Effector memory CD4-positive, alpha-beta T cell (primary cell): ENCODE measurements at places on chromosomes 7 and 10.

DNA sequence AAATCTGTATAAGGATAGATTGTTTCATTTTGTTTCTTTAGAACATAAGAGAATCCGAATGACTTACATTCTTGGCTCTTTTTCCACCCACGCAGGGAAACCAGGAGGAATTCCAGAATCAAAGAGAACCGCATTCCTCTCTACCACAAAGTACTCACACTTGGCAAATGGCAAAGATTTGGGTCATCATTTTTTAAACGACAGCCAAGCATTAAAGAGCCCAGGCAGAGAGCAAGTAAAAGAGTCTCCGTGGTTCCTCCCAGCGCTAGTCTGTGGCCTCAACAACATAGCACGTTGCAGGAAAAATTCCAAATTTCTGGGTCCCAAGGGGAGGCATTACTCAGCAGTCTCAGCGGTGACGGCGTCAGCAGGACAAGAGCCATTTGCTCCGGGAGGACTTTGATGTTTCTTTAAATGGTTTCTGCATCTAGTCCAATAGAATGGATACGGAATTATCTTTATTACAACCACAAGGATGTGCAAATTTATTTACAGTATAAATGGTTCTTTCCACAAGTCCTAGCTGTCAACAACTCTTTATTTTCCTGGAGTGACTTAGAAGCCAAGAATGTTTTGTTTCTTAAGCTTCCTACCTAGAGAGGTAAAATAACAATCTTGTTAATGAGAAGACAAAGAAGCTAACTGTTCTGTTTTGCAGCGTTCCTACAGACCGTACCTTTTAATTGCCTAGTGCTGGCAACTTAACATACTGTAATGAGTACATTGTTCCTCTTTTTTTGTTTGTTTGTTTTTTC lies 232.5 kb downstream of the SKIDA1 start:
- no peaks in the 10 kb centered on the region for H3K4me1 ChIP-seq
- no peak overlapping the region for H3K4me3 ChIP-seq
- no peak overlapping the region for H3K27ac ChIP-seq
- no peaks in the 10 kb centered on the region for H3K27me3 ChIP-seq

- peaks cover 9% of the 10 kb centered on the region for H3K4me1 ChIP-seq
- DNase-seq: no peak
- H3K27ac ChIP-seq: no peak overlapping the region
- H3K36me3 ChIP-seq: no peaks in the 10 kb centered on the region
- peak overlapping the region; percentile 6 for H3K4me3 ChIP-seq
- H3K27me3 ChIP-seq: no peaks in the 10 kb centered on the region
Observed at GRCh38 chr7:12716134-12716681, 28.8 kb downstream of the ARL4A start.

DNA sequence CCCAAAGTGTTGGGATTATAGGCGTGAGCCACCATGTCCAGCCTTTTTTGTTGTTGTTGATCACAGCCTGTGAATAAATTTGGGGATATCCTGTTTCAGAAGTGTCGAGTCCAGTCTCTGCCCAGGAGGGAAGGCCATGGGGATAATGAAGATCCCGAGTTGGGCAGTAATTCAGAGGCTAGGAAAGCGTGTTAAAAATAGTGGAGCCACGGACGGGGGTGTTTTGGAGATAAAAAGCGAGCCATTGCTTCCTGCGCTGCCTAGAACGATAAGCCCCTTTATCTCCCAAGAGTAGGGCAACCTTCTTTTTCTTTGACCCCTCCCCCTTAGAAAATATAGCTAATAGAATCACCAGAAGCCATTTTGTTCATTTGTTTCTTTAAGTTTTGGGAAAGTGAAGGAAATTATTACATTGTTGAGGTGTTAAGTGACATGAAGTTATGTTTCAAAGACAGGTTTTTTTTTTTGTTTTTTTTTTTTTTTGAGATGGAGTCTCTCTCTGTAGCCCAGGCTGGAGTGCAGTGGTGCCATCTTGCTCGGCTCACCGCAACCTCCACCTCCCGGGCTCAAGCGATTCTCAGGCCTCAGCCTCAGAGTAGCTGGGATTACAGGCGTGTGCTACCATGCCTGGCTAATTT lies 43.3 kb downstream of the IL15RA start:
- H3K27me3 ChIP-seq: no peaks in the 10 kb centered on the region
- no peaks in the 10 kb centered on the region for H3K4me1 ChIP-seq
- peaks cover 53% of the 10 kb centered on the region for H3K36me3 ChIP-seq

- no peaks in the 10 kb centered on the region for H3K27me3 ChIP-seq
- H3K4me3 ChIP-seq: no peak overlapping the region
- H3K27ac ChIP-seq: no peak overlapping the region
- no peak for DNase-seq
- no peaks in the 10 kb centered on the region for H3K36me3 ChIP-seq
Observed at GRCh38 chr10:128042131-128042610, 84.1 kb downstream of the MKI67 start.

DNA sequence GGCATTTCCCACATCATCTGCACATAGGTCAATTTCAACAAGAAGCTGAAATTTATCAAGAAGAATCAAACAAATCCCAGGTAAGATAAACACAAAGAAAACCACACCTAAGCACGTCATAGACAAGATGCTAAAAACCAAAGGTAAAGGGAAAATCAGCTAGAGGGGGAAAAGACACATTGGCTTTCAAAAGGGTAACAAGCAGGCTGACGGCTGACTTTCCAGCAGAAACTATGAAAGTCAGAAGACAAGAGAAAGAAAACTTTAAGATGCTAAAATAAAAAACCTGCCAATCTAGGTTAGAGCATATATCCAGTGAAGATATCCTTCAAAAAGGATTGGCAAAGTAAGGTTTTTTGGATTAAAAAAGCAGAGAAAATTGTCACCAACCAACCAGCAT lies 59.9 kb upstream of the RHEB start:
- H3K27me3 ChIP-seq: no peaks in the 10 kb centered on the region
- H3K27ac ChIP-seq: no peak overlapping the region
- no peak for DNase-seq

DNA sequence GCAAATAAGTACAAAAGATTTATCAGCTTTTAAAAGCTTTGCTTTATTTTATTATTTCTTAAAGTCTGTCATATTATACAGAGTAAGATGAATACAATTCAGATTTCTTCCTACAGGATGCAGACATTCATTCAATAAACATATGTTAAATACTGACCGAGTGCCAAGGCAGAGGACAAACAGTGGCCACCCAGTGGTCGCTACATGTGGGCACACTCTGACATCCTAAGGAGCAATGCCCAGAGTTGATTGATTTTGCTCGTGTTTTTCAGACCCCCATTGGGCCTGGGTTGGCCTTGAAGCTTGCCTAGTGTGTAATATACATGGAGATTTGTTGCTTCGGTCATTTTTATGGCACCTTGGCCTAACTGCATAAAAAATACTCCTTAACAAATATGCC lies 201.2 kb downstream of the CCDC3 start:
- no peaks in the 10 kb centered on the region for H3K4me1 ChIP-seq
- no peak overlapping the region for H3K27ac ChIP-seq
- no peak overlapping the region for H3K4me3 ChIP-seq
- no peak for DNase-seq

GRCh38 chr7:137732168-137732567 lies 114.6 kb downstream of the DGKI start:
- no peaks in the 10 kb centered on the region for H3K27me3 ChIP-seq
- H3K4me3 ChIP-seq: no peak overlapping the region
- no peak overlapping the region for H3K27ac ChIP-seq
- H3K36me3 ChIP-seq: no peaks in the 10 kb centered on the region

DNA sequence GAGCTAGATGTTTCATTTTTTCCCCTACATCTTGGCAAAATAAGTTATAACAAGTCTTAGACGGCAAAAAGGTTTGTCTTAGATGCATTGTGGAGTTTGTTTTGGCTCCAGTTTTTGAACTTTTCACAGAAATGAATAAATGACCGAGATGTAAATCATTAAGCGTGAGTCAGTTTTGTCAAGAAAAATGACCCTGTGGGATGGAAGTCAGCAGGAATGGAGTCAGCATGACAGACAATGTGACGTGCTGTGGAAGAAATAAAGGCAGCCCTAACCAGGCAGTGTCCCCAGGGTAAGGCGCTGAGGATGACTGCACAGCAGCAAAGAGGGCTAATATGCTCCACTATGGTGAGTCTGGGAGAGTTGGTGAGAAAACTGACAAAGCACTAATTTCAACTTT lies 163.2 kb downstream of the NOC3L start:
- no peak for DNase-seq
- H3K4me3 ChIP-seq: no peak overlapping the region
- H3K36me3 ChIP-seq: no peaks in the 10 kb centered on the region
- H3K4me1 ChIP-seq: no peaks in the 10 kb centered on the region
- H3K27ac ChIP-seq: no peak overlapping the region

DNA sequence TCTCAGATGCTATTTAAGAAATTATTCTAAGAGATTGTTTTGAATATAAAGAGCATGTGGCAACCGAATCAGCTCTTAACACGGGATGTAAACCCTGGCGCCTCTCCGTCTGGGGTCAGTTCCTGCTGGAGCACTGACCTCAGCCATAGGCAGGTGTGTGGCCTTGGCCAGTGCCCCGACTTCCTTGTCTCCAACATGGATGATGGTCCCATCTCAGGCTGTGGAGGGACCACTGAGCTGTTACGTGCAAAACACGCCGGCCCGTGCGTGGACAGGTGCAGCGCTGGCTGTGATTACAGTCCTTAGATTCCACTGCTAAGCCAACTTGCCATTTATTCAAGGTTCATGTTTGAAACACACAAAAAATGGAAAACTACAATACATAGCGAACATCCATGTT lies 59.9 kb downstream of the C10orf143 start:
- no peaks in the 10 kb centered on the region for H3K27me3 ChIP-seq
- no peaks in the 10 kb centered on the region for H3K4me1 ChIP-seq
- no peak overlapping the region for H3K27ac ChIP-seq

GRCh38 chr7:151309311-151309710 lies 32.3 kb upstream of the NUB1 start:
- no peak overlapping the region for H3K4me3 ChIP-seq
- H3K27ac ChIP-seq: no peak overlapping the region

GRCh38 chr7:106944035-106944665 lies 79.1 kb downstream of the PIK3CG start:
- H3K27ac ChIP-seq: no peak overlapping the region
- no peaks in the 10 kb centered on the region for H3K4me1 ChIP-seq
- H3K27me3 ChIP-seq: no peaks in the 10 kb centered on the region
- no peak for DNase-seq
- no peaks in the 10 kb centered on the region for H3K36me3 ChIP-seq
- no peak overlapping the region for H3K4me3 ChIP-seq

GRCh38 chr7:33904681-33905388 lies 504 bp upstream of the BMPER start:
- DNase-seq: no peak
- no peaks in the 10 kb centered on the region for H3K36me3 ChIP-seq
- H3K4me3 ChIP-seq: peak overlapping the region; percentile 42
- peaks cover 11% of the 10 kb centered on the region for H3K4me1 ChIP-seq
- no peak overlapping the region for H3K27ac ChIP-seq
- peaks cover 17% of the 10 kb centered on the region for H3K27me3 ChIP-seq

DNA sequence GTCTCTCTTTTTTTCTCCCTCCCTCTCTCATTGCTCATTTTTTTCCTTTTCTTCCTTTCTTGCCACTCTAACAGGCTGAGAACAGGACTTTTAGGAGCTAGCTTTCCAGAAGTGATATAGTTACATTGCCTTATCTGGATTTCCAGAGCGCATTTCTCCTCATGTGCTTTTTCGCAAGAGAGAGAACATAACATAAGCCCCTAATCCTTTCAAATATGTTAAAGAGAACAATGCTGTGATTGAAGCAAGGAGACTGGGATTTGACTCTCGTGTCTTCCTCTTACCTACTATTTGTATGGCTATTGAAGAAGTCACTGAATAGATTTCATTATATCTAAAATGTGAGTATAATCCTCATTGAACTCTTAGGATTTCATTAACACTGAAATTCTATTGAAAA lies 101.2 kb upstream of the PRPS1L1 start:
- H3K27me3 ChIP-seq: no peaks in the 10 kb centered on the region
- H3K27ac ChIP-seq: no peak overlapping the region

DNA sequence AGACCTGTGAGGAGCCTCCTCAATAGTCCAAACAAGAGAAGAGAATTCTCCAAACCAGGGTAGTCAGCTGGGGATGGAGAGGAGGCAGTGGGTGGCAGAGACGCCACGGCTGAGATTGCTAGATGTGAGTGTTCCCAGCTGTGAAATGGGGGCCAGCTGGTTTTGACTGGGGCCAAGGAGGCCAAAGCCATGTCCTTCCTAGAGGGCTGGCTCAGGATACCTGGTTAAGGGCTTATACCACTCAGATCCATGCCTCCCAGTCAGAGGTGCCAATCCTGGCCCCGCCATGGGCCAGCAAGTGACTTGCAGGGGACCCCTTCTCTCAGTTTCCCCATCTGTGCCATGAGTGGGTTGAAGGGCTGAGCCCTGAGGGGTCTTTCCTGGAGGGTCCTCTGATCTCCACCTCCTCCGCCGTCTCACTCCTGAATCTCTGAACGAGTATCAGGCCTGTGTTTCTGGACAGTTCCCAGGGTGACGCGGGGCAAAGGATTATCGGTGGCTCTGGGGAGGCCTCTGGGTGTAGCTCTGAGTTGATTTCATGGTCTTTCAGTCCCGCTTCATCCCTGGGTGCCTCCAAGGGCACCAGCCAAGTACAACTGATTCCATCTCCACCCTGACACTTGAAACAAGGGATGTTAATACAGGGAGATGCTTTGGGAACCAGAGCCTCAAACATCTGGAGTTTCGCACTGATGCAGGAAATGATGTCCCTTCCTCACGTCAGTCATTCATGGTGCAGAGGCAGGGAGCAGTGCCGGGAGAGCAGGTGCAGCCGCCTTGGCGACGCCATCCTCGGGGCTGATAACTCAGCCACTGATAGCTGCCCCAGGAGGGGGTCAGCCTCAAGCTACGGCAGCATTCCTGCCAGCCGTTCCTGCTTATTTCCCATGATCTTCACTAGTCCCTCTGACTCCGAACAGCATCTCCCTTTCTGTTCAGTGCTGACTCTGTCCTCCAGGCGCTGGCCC lies 126.7 kb downstream of the RGS10 start:
- no peaks in the 10 kb centered on the region for H3K27me3 ChIP-seq
- H3K4me1 ChIP-seq: no peaks in the 10 kb centered on the region
- no peak overlapping the region for H3K4me3 ChIP-seq
- no peaks in the 10 kb centered on the region for H3K36me3 ChIP-seq

- H3K36me3 ChIP-seq: no peaks in the 10 kb centered on the region
- no peaks in the 10 kb centered on the region for H3K4me1 ChIP-seq
- no peak overlapping the region for H3K27ac ChIP-seq
- no peak overlapping the region for H3K4me3 ChIP-seq
- H3K27me3 ChIP-seq: no peaks in the 10 kb centered on the region
- no peak for DNase-seq
Observed at GRCh38 chr7:24548390-24548789, 24.9 kb upstream of the PALS2 start.

DNA sequence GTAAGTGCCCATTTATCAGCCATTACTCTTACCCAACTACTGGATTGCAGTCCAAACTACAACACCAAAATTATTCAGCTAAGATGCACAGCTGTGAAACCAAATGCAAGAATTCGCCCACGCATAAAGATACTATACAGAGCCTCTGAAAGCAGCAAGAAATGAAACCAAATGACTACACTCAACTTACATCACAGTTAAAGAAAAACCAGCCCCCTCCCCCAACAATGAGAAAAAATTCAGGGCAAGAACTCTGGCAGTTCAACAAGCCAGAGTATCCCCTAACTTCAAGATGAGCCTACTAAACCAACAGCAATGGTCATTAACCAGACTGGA lies 209.1 kb upstream of the VWC2 start:
- H3K4me3 ChIP-seq: no peak overlapping the region
- no peaks in the 10 kb centered on the region for H3K4me1 ChIP-seq
- no peaks in the 10 kb centered on the region for H3K27me3 ChIP-seq
- no peak overlapping the region for H3K27ac ChIP-seq
